ENCODE measurements at places on chromosomes 7 and 10. TPM values are rescaled to one million over a fixed set of nuclear protein-coding genes. Genes with fewer than 3 reads are reported as not detected.

- DNase-seq, result no peak
- H3K27me3 ChIP-seq, result no peaks in the 10 kb centered on the region
- H3K4me1 ChIP-seq, result no peaks in the 10 kb centered on the region
- no peak overlapping the region for H3K4me3 ChIP-seq
- H3K27ac ChIP-seq, result no peak overlapping the region
- H3K36me3 ChIP-seq, result no peaks in the 10 kb centered on the region
These were observed 177.9 kb upstream of the BET1 start for GRCh38 chr7:94182066-94182465.

DNA sequence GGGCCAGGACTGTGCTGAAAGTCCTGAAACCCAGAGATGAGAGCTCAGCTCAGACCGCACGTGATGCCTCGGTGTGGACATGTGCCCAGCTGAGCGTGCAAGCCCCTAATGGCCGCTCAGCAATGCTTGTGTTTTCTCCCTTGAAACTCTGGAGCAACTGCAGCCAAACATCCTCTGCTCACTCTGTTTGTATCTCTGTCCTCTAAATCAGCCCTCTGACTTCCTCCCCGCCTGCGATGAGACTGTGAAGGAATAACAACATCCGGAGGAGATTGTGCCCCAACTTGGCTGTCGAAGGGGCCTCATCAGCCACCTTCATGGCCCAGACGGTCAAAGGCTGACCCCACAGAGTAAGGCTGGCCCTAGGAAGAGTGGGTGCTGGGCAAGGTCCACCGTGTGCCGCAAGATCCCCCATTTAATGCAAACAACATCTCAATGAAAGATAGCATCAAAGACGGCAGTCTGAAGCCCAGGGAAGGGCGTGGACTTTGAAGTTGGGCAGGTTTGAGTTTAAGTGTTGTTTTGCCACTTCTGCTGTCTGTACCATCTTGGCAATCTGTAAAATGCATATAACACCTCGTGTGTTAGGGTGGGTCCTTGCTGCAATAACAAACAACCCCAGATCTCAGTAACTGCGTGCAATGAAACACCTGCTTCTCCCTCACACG is 39.9 kb downstream of the CALML3 start:
- no peak overlapping the region for H3K4me3 ChIP-seq
- no peak overlapping the region for H3K27ac ChIP-seq
- H3K27me3 ChIP-seq, result no peaks in the 10 kb centered on the region
- H3K4me1 ChIP-seq, result peaks cover 3% of the 10 kb centered on the region

- no peak for DNase-seq
- no peaks in the 10 kb centered on the region for H3K4me1 ChIP-seq
These were observed 195.0 kb downstream of the GPR37 start for GRCh38 chr7:124570558-124570957.

DNA sequence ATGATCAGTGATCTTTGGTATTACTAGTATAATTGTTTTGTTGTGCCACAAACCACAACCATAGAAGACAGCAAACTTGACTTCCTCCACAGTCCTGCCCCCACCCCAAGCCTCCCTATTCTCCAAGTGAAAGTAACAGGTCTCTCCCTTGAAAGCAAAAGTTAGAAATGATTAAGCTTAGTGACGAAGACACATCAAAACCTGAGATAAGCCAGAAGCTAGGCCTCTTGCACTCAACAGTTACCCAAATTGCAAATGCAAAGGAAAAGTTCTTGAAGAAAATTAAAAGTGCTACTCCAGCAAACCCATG is 7.5 kb downstream of the SAR1A start:
- H3K27ac ChIP-seq, result 0 out of 2 replicates have a peak overlapping the region, but pooled peaks have one; percentile 21
- H3K36me3 ChIP-seq, result 0 out of 2 replicates have a peak, but pooled peaks cover 7% of the 10 kb centered on the region
- DNase-seq, result no peak
- peaks cover 9% of the 10 kb centered on the region for H3K4me1 ChIP-seq
- no peak overlapping the region for H3K4me3 ChIP-seq
- H3K27me3 ChIP-seq, result no peaks in the 10 kb centered on the region

DNA sequence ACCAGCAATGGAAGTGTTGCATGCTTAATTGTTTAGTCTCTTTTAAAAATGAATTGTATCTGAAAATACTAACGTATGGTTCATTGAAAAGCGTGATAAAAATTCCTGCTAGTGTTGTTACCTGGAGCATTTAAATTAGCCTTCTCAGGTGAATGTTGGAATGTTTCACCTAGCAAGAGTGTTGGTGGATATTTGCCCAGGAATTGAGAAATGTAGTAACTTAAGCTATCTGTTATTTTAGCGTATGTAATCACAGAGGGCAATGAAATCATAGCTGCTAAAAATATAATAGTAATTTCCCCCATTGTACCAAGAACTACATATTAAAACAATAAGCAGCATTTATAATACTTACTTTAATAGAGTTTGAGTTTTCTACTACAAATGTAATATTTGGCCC is 166.1 kb upstream of the KIAA1217 start:
- no peaks in the 10 kb centered on the region for H3K4me1 ChIP-seq
- no peaks in the 10 kb centered on the region for H3K27me3 ChIP-seq
- H3K36me3 ChIP-seq, result no peaks in the 10 kb centered on the region
- no peak overlapping the region for H3K4me3 ChIP-seq
- no peak overlapping the region for H3K27ac ChIP-seq

- no peak overlapping the region for H3K27ac ChIP-seq
- H3K36me3 ChIP-seq, result no peaks in the 10 kb centered on the region
- no peak for DNase-seq
- H3K4me1 ChIP-seq, result no peaks in the 10 kb centered on the region
- H3K27me3 ChIP-seq, result no peaks in the 10 kb centered on the region
- no peak overlapping the region for H3K4me3 ChIP-seq
These were observed 64.9 kb upstream of the PITRM1 start for GRCh38 chr10:3237530-3237929.

GRCh38 chr7:1914743-1915142 is 244.7 kb downstream of the ELFN1 start:
- no peaks in the 10 kb centered on the region for H3K4me1 ChIP-seq
- no peaks in the 10 kb centered on the region for H3K27me3 ChIP-seq
- no peak overlapping the region for H3K4me3 ChIP-seq
- no peak overlapping the region for H3K27ac ChIP-seq
- H3K36me3 ChIP-seq, result no peaks in the 10 kb centered on the region
- no peak for DNase-seq

- no peak for DNase-seq
- no peaks in the 10 kb centered on the region for H3K36me3 ChIP-seq
These were observed 23.8 kb upstream of the AHR start for GRCh38 chr7:17274551-17275245.

GRCh38 chr7:116240024-116240668 is 29.8 kb downstream of the TES start:
- H3K4me1 ChIP-seq, result peaks cover 11% of the 10 kb centered on the region
- DNase-seq, result no peak
- H3K36me3 ChIP-seq, result peaks cover 18% of the 10 kb centered on the region
- no peak overlapping the region for H3K27ac ChIP-seq
- H3K27me3 ChIP-seq, result no peaks in the 10 kb centered on the region

GRCh38 chr10:133159950-133160825 is at the start of gene KNDC1:
Gene KNDC1 (plus strand): TSS chr10:133160219. CDS start chr10:133160468, 249 bp downstream.
- H3K36me3 ChIP-seq, result no peaks in the 10 kb centered on the region
- no peak within 1 kb of the TSS for H3K27ac ChIP-seq

The TSPAN33 gene
- 46.8 TPM for total RNA-seq

DNA sequence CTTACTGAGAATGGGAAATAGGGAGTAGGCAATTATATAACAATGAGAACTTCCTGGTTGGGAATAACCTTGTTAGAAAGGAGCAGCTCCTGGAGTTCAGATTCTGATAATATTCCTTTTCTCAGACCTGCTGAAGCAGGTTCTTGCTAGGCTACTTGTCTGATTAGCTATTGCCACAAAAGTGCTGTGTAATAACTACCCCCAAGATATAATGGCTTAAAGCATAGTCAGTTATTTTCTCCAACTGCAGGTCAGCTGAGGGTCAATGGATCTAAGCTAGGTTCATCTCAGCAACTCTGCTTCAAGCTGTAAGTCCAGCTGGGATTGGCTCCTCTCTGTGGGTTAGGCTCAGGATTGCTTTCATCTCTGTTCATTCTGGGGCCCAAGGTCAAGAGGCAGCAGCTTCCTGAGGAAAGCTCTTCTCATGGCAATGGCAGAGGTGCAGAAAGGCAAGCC is 9.4 kb upstream of the CNOT4 start:
- H3K4me3 ChIP-seq, result no peak overlapping the region
- no peak overlapping the region for H3K27ac ChIP-seq
- H3K4me1 ChIP-seq, result no peaks in the 10 kb centered on the region
- DNase-seq, result no peak
- H3K27me3 ChIP-seq, result no peaks in the 10 kb centered on the region
